ENCODE measurements at places on chromosomes 4 and X.

DNA sequence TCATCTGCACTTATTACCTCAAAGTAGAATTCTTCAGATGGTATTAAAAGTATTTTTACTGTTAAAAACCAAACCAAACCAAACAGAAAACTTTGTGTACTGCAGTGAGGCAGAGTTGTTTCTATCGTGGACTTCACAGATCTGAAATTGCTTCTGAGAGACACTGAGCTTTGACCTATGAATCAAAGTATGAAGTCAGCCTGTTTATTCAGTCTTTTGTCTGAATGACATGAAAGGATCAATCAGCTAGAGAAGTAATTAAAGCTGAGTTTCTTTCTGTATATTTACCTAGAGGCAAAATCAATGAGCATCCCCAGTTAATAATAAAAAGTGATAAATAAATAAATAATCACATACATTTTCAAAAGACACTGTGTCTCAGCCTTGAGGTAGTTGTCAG is 2121.0 kb downstream of the PCDH7 start:
- DNase-seq = no peak

DNA sequence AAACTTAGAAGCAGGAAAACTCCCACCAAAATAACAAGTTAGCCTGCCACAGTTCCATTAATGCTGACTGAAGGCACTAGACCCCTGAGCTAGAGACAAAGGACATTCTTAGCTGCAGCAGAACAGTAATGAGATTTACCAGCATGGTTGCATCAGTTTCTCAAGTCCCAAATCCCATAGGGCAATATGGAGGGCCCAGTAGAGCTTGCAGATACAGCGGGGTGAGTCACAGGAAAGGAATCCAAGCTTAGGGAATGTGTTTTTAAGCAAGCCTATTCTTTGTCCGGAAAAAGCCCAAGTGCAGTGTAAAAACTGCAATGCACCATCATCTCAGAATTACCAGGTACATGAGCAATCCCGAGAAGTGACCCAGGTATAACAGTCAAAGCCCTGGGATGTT is 51.3 kb upstream of the EXOC1L start:
- DNase-seq = no peak

DNA sequence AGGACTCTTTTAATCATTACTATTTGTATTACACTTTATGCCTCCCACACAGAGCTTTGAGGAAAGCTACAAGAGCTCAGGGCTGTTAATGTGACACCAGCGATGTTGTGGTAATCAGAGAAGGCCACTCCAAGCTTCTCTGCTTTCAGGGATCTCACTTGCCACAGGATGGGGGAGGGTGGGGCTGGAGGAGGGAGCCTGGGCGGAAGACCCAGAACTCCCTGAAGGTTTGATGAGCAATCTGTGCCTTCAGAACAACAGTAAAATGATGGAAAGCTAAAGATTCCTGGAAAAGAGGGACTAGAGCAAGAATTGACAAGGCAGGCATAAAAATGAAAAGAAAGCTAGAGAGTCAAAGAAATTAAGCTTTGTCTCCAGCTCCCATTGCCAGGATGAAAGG is 75.6 kb downstream of the MAML3 start:
- no peak for DNase-seq

DNA sequence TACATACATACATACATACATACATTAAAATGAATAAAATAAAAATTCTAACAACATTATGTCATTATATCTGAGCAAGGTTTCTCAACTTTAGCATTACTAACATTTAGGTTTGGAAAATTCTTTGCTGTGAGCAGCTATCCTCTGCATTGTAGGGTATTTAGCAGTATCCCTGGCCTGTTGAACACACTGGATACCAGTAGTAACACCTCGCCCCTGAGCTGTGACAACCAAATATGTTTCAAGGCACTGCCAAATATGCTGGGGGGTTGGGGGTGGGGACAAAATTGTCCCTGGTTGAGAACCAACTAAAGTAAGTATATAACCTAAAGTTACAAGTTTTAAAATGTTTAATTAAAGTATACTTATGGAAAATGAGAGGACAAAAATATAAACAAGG is 860.9 kb upstream of the FTHL17 start:
- DNase-seq = no peak

GRCh38 chrX:16076834-16077233 is 46.5 kb upstream of the GRPR start:
- no peak for DNase-seq

DNA sequence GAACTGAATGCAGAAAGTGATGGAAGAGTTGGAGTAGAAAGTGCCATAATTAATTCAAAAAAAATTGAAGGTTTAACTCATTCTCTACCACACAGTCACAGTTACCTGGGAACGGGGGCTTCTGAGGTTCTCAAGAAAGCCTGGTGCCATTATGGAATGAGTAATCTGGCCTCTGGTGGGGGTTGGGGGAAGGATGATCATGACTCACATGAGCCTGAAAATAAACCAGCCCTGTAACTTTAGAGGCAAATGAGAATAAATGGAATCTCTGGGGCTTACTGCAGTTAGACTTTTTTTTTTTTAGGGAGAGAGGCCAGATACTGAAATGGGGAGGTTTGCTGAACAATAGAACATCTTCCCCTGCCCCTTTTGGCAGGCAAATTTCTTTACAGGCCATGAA is 55.3 kb downstream of the SOD3 start:
- no peak for DNase-seq

- no peak for DNase-seq
Observed at GRCh38 chr4:87651941-87652340, 1.9 kb downstream of the DMP1 start.

GRCh38 chr4:13922873-13923645 is 295.5 kb upstream of the BOD1L1 start:
- DNase-seq = no peak

GRCh38 chrX:9466736-9467135 is 1.9 kb downstream of the TBL1X start:
- DNase-seq = no peak

DNA sequence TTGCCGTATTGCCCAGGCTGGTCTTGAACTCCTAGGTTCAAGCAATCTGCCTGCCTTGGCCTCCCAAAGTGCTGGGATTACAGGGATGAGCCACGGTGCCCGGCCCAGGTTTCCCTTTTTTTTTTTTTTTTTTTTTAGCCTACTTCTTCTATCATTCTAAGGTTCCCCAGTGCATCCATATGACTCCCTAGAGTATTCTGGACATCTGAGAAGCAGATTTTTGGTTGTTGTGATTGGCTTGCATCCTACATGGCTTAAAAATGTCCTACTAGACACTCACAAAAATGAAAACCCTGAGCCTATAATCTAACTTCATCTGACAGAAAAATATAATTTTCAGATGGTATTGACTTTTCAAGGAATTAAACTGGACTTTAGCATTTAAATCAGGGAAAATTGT is 41.7 kb downstream of the SMIM14 start:
- no peak for DNase-seq

DNA sequence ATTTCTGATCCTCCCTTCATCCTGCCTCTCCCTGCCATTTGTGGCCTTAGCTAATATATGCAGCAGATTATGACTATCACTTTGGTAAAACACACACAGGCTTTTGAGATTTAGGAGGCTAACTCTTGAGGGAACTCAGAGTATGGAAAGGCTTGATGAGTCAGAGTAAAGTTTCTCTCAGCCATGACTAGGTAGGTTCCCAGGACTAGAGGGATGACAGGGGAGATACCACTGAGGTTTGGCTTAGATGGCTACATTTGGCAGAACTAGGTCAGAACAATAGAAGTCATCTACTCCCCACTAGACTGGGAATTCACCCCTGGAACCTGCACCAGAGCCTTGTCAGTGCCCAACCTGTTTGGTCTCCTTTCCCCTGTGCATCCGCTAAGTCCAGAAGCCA is 585.7 kb downstream of the TLL1 start:
- DNase-seq = no peak

DNA sequence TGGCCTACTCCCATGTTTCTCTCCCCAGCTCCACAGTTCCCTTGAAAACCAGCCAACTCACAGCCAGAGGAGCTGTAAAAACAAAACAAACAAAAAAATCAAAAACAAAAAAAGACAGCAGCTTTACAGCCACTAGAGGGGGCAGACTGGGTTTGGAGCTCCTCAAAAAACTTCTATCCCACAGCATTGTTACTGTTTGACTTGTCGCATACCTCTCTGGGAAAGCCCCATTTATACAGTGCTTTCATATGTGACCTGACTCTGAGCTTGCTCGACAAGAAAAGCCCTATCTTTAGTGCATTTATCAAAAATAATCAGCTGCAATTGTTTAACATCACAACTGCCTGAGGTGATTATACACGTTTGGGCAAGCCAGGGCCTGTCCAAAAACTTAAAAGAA is 21.6 kb downstream of the TSPAN6 start:
- no peak for DNase-seq

GRCh38 chr4:88661739-88662138 is 35.9 kb downstream of the NAP1L5 start:
- DNase-seq = no peak

- no peak for DNase-seq
Observed at GRCh38 chrX:31225819-31226218, 154.0 kb upstream of the FTHL17 start.

GRCh38 chrX:134023851-134024281 is 38.5 kb upstream of the GPC3 start:
- DNase-seq = no peak

Measured in NCI-H1048 (cell line).